NCI-H526 (cell line): ENCODE measurements at places on chromosomes 6 and 20.

GRCh38 chr6:15389084-15389764, 143.4 kb downstream of the JARID2 start:
- no peak for DNase-seq

DNA sequence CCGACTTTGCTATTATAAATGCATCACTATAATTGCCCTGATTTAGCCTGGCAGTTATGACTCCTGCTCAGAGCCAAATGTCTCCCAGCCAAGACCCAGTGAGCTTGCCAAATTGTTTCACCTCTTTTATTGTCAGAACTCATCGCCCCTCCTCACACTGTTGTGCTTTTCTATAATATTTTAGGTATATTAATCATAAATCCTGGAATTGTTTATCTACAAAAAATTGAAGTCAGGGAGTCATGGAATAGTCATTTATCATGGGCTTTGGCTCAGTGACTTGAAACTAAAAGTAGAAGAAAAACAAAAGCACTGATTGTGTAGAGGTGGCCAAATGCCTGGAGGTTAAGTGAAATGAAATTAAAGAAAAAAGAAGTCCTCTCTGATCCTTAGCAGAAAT, 85.6 kb downstream of the PFDN4 start:
- DNase-seq = no peak

DNA sequence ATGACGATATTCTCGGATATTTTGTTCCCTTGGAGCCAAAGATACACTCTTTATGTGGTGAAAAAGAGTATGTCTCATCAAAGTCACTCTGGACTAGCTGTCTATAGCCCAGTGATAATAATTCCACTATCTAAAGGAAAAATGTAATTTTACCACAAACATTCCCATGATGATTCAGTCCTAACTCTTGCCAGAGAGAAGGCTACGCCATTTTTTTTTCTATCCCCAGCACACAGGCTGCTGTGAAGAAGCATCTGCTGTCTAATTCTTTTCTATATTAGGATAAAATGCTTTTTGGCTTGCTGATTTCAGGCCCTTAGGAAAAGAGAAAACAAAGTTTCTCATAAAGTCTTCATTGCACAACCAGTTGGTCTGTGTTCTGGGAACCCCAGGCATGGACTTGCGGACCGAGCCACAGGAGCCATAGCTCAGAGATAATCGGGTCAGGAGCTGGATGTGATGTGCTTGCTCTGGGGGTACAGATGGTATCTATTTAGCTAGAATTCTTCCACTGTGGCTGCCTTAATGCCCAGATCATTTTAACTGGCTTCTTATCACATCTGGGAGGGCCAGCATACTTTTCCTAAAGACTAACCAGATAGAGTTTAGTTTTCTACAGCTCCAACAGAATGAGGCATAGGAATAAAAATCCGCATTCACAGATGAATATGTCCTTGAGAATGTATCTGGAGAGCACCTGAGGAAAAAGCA, 683.7 kb upstream of the ID4 start:
- DNase-seq = no peak

- DNase-seq = no peak
These were observed 39.2 kb downstream of the ZFP64 start for GRCh38 chr20:52152416-52152815.

DNA sequence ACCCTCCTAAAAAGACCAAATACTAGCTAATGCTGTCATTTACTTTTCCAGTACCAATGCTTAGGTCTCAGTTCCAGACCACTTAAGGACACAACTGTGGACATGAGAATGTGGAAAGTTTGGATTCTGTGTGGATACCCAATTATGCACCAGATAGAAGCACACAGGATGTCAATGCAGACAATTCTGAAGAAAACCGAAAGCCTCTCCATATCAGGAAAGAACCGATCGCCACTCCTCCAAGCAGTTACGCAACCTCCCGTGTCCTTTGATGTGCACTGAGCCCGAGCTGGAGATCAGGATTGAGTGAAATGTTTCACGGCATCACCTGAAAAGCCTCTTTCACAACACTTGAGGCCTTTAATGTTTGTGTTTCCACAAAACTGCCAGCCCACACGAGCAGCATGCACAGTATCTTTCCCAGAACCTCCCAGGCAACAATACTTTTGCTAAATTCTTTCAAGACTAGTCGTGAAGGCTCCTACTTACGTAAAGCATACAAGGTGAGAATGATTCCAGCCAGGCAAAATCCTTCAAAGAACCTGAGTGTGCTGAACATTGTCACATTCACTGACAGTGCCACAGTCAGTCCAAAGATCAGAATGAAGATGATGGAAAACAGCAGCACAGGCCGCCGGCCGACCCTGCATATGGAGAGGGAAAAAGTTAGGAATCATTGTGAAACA, 47.0 kb downstream of the SLC22A23 start:
- DNase-seq = no peak

GRCh38 chr20:17628101-17628841, 53.8 kb downstream of the RRBP1 start:
- no peak for DNase-seq

DNA sequence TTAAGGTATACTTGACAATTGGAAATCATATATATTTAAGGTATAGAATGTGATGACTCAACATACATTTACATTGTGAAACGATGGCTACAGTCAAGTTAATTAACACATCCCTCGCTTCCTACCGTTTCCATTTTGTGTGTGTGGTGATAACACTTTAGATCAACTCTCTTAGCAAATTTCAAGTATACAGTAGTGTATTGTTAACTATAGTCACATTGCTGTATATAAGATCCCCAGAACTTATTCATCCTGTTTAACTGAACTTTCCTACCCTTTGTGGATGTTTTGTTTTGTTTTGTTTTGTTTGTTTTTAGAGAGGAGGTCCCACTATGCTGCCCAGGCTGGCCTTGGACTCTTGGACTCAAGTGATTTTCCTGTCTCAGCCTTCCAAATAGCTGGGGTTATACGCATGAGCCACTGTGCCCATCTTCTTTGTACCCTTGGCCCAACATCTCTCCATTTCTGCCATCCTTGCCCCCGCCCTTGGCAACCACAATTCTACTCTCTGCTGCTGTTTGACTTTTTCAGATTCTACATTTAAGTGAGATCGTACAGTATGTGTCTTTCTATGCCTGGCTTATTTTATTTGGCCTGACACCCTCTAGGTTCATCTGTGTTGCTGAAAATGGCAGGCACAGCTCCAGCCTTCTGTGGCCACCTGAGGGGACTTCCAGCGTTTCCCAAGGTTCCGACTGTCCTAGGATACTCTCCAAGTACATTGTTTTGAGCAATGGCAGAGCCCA, 90.5 kb upstream of the SNX9 start:
- no peak for DNase-seq
